ENCODE measurements at places on chromosomes 7 and 10.

GRCh38 chr10:100837300-100837699, 75.5 kb upstream of the SLF2 start:
- DNase-seq = no peak

DNA sequence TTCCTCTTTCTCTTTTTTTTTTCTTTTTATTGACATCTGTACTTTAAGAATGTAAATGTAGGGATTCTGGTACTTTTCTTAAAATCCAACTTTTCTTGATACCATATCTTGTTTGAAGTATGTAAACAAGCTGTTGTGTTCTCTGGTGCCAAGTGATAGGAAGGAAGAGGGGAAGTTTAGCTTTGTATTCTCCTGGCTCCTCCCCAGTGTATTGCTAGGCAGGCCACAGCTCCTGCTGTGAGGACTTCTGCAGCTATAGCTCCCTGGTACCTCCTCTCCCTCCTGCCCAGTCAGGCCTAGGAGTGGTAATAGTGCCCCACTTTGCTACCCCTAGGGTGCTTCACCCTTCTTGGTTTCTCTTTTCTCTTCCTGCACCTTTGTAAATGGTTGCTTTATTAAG, 45.3 kb upstream of the SP8 start:
- no peak for DNase-seq

DNA sequence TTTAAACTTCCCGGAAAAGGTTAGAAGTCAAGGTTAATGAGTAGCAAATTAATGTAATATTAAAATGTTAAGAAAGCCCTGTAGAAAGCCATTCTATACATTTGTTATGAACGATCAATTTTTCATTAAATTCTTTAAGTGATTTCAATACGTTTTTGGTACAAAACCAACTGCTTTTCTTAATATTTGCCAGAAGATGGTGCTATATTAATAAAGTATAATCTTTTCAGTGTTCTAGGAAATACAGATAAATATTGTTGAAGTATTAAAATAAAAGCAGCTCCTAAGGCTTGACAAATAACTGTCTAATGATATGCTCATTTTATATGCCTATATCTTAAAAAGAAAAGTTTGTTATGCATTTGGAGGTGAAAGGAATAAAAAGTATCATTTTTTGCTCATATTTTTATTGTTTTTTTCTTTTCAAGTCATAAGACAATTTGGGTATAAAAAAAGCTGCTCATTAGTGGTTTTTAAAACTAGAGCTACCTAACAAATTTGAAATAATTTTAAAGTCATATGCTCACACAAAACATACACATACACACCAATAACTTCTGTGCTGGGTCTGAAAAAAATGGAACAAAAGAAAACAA, 130.3 kb upstream of the POT1 start:
- DNase-seq = no peak

GRCh38 chr7:1281068-1281467, 48.4 kb downstream of the UNCX start:
- DNase-seq = no peak

DNA sequence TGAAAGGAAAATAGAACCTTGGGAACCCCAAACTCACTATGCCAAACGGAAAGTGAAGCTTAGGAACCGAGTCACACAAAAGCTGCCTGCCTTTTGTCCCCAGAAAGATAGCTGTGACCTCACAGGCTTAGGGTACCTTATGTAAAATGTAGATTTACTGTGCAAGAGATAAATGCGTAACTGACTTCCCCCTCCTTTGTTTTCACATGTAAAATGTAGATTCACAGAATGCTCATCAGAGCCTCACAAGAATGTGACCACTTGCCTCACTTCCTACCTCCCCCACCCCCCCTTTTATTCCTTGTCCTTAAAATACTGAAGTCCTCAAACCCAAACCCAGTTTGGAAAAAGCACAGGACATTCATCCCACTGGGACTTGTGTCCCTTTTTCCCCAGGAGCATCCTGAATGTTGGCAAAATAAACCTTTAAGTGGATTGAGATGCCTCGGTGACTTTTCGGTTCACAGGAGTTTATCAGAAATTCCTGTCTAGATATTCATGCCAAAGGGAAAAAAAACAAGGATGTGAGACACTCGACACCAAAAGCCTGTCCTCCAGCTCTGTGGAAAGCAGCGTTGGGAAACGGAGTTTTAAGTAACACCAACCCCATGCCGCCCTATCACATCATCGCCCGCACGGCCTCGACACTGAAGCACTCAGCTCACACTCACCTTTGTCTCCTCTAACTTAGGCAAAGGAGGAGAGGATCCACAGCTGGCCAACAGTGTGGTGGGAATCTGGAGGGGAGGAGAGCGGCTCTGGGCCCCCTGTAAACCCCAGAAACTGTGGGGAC, 45.9 kb downstream of the SVIL start:
- DNase-seq = no peak

DNA sequence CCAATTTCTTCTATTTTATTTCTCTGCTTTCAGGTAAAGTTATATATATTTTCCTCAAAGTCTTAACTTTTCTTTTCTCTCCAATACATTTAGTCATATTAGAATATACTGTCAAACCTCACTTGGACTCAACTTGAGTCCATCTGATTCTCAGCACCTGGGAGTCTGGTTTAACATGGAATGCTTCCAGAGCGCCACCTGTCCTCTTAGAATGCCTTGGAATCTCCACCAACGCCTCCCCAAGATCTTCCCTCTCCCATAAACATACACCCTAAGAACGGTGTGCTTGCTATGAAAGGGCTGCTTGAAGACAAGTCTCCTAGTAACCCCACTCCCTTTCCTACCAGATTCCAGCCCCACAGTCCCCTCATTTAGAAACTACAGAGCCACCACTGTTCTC, 229.1 kb upstream of the MKLN1 start:
- no peak for DNase-seq

- no peak for DNase-seq
These were observed 52.7 kb upstream of the FAM20C start for GRCh38 chr7:139561-140243.

- DNase-seq = no peak
These were observed 143.9 kb downstream of the JAZF1 start for GRCh38 chr7:28036696-28037095.

All from activated T-helper 1 cell treated with Interleukin-2 at 50 U/mL for 16 hours (primary cell).